ENCODE measurements at places on chromosomes 5 and 9.

DNA sequence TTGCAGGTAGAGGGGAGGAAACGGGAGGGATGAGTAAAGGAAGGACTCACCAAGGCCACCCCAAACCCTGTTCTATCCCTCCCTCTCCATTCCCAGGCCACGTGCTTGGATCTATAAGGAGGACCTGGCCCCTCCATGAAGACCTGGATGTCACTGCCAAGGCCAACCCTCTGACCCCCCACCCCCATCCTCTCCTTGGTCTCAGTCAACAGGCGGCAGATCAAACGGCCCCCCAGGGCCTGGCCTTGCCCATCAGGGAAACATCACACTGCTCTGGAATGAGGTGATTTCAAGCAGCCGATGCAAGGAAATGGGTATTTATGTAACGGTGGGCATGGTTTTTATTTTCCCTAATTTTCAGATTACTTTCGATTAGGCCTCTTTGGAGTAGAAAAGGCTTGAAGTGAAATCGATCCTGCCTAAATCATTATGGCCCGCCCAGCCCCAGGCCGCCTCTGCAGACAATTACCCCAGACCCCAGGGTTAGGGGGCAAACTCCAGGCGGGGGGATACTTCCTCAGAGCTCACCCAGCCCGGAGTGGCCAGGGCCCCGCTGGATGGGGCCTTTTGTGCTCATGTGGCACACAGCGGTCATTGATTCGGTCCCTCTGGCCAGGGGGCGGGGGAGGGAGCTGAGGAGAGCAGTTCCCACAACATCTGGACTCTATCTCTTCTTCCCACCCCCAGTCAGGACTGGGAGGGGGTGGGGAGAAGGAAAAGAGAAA lies 125.3 kb downstream of the PHF2 start:
- DNase-seq, result no peak

DNA sequence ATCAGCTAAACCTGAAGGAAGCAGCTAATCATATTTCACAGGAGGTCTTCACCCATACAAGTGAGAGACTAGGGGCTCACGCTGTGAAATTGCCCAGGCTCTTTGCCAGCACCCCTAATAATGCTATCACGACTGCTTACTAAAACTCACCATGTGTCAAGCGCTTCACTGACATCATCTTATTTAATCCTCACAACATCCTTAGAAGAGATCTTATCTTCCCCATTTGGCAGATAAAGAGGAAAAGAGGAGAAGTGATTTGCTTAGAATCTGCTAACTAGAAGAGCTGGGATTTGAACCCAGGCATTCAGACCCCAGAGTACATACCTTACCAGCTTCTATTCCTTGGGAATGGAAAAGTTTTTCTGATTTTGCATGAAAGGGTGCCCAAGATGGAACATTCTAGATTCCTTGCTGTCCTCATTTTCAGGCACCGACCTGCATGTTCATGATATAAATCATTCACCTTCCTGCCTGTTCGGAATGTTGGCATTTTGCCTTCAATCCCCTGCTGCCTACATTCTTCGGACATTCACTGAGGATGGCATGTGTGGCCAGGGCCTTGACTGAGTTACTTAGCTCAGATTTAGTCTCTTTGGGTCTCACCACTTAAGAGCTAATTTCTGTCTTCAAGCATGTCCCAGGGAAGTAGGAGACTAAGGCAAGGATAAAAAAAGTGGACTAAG lies 88.1 kb downstream of the SH3TC2 start:
- DNase-seq, result no peak

GRCh38 chr9:133453651-133454050 lies 6.1 kb upstream of the CACFD1 start:
- DNase-seq, result no peak

DNA sequence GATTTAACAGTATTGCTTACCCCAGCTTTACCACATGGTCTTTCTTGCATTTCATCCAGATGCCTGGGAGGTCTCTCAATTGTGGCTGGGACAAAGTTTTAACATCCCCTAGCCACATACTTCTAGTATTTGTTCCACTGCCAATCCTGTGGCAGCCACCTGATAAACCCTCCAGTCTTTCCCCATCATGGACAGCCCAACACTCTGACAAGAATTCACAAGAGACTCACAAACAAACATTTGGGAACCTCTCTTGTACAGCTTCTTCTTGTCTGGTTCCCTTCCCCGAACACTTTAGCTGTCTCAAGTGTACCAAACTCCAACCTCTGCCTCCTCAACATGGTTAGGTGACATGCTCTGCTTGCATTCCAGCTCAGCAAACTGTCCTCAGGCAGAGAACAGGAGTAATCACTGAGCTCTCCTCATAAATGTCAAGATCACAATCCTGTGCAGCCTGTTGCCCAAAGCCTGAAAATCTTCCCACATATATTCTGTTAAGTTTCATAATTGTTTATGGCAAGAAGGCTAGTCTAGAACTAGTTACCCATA lies 59.7 kb downstream of the STRBP start:
- no peak for DNase-seq

DNA sequence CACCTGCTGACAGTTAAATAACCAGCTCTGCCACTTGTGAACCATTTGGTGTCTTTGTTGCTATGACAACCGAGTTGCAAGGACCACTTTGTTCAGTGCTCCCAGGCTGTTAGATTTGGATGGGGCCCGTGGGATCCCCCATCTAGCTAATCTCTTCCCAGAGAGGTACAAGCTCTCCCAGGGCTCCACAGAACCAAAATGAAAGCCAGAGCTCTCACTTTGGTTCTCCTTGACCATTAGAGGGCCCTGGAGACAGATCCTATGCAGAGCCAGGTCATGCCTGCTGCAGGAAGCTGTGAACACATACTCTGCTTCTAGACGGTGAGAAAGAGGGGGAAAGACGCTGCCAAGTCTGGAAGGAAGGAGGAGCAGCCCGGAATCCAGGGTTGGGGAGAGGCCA lies 224.6 kb downstream of the GABBR2 start:
- no peak for DNase-seq

DNA sequence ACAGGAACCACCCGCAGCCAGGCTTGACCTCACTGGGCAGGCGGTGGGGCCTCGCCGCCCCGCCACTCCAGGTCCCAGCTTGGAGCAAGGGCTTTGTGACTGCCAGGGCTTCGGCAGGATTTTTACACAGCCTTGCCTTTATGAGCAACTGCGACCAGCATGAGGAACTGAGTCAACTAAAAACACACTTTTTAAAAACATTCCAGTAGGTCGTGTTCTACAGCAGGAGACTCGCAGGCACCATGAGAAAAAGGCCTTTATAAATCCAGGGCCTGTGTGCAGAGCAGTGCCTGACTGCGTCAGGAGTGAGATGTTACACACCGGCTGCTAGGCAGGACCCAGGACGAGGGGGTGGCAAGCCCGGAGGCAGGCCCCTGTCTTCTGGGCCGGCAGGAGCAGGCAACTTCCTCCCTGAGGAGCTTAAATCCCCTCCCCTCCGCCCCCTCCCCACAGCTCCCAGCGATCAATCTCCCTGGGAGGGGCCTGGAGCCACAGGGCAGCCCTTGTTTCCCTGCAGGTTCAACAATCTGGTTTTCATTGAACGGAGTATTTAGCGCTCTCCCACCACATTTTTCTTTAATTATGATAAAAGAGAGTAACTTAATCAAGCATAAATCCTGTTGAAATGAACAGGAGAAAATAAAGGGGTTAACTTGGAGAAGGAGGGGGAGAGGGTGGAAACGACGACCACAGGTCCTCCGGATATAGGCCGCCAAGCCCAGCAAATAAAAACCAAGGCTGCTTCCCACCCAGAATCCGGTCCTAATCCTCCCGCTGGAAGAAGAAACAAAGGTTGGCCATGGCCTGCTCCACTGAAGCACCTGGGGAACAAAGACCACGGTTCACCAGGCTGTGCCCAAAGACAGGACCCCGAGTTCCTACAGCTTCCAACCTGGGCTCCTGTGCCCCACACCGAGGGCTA lies 92.5 kb downstream of the ROR2 start:
- no peak for DNase-seq
